Non-pigmented ciliary epithelial cell (primary cell): ENCODE measurements at places on chromosomes 12 and 14.

DNA sequence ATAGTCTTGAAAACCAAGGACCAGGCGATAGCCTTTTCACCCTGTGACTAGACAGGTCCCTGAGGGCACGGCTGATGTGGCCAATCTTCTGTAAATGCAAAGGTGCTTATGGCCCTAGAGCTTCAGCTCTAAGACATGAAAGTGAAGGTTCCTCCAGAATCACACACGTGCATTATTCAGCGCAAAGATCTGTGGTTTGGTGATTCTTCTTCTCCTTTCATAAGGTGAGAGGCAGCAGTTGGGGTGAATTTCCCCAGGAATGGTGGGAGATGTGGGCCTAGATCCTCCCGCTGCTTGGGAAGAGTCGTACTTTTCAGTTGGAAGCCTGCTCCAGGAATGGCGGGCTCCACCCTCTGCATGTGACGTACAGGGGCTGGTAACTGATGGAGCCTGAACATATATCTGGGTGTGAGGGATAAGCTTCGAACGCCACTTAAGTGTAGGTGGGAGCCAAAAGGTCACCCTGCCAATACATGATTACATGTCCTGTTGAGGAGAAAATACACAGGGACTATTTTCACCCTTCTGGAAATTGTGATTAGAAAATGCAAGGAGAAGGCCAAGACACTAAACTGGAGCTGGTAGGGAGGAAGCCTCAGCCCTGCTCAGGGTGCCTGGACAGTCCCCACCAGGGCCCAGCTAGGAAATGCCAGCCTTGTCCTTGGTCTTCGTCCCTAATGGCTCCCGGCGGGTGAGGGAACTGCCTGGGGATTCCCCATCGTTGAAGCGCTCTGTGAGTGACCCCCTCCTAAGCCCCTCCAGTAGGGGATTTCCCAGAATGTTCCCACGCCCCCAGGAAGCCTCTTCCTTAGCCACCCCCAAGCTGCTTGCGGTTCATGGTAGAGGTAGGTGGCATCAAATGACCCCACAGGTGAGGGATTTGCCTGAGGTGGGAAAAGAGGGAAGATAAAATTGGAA is 17.6 kb downstream of the BATF start:
- no peak for DNase-seq

DNA sequence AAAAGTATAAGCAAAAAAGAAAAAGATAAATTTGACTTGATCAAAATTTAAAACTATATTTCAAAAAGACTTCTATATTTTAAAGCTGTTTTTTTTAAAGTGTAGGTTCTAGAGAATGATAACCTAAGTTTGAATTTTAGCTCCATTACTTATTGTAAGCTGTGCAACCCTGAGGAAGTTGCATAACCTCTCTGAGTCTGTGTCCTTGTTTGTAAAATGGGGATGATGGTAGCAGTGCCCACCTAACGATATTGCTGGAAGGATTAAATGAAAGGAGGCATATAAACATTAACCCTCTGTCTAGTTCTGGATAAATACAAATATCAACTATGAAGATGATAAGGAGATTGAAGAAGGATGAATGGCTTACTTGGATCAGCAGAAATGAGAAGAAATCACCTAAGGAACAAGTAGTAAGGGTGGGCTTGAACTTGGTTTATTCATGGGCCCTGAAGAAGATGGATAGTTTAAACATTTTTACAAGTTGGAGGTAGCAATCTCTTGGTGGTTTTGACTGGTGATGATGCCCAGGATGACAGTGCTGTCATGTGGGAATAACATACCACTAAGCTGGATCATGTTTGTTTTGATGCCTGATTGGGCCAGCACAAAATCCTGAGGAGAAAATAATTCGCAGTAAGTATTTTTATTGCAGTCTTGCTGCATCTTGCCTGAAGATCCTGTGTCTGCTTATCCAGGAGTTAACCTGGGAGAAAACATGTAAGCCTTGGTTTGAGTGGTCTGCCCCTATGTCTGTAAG is 35.0 kb downstream of the TXNRD1 start:
- DNase-seq, result no peak

DNA sequence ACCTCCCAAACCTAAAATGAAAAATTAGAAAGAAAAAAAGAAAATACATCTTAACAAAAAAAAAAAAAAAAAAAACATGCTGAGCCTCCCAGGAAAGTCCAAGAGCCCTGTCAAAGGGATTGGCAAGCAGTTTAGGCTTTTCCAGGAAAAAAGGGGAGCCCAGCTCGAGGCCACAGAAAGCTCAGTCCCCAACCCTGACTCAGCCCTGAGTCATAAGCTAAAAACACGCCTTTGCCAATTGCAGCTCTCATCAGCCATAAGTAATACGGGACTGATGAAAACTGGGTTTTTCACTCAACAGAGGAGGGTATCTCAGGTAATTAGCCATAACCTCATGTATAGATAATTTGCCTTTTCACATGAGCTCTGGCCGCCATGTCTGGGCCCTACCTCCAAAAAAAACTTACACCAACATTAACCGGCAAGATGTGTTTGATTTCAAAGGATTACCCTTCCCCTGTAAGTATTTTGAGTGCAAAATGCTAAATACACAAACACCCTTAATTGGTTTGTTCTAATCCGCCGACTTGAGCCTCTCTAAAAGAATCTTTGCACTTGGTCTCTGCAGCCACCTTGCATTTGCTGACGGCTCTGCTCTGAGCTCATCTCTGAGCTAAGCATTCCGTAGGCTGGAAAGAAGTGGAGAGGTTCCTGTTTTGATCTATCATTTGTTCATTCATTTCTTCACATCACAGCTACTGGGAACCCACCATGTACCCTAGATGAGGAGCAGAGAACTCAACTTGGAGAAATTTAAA is 319.2 kb downstream of the BCL11B start:
- peak; percentile 14 for DNase-seq

DNA sequence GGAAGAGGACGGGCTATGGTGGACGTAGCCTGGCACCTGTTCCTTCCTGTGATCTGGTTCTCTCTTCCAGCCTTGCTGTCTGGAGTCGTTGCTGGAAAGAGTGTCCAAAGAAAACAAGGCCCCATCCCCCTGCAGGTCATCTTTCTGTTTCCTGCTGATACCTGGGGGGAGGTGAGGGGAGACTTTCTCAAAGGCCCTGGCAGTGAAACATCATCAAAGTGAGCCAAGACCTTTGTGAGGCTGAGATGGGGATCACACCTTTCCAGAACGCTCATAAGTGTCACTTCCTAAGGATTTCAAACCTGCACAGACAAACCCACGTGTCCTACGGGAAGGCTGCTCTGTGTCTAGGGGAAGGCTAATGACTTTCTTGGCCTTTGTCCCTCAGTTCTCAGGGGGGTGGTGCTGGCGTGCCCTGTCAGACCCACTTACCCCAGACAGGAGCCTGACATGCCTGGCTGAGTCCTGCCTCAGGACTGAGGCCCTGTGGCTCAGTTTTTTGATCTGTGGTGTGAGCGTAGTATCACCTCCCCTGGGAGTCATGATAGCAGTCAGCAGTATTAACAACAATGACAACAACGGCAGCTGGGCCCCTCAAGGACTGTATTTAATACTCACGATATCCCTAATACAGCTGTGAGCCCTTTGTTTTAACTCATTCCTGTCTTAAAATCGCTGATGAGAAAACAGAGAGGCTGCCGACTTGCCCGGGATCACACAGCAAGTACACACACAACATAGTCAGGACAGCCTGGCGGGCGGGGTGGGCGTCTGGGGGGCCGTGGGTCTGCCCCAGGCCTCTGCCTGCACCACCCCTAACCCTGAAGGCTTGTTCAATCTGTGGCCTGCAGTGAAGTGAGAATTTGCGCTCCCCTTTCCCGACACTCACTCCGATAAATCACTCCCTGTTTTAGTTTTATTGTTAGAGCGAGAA is 235.2 kb downstream of the SLC41A2 start:
- DNase-seq, result no peak

DNA sequence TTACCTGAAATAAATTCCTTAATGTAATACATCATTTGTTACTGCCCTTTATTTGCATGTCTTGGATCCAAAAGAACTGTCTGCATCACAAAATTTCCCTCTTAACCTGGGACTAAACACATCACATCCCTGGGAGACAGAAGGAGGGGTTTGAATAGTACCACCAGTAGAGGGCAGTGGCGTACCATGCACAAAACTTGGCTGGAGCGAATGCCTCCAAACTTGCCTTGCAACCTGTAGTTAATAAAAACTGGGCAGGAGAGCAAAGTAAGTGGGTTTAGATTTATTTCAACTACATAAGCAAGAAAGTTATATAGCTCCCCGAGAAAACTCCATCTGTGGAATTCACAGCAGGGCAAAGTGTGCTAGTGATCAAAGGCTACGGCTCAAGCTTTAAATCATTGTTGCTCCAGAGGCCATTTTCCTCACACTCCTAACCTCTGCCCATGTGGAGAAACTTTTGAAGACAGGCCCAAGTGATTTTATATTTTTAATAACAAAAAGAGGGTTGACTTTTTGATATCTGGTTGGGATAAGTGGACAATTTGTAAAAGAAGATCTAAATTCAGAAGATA is 1176.7 kb upstream of the SEL1L start:
- peak; percentile 32 for DNase-seq

- no peak for DNase-seq
Measured at GRCh38 chr12:127238107-127238506, 1028.9 kb upstream of the TMEM132C start.

GRCh38 chr12:124007826-124008570 is 35.0 kb downstream of the ZNF664 start:
- peak; percentile 28 for DNase-seq

- DNase-seq, result peak; percentile 26
Measured at GRCh38 chr12:83573671-83574070, 887.0 kb downstream of the TMTC2 start.

GRCh38 chr12:76340680-76341435 is 7.4 kb downstream of the BBS10 start:
- DNase-seq, result no peak

- DNase-seq, result no peak
Measured at GRCh38 chr12:20187456-20187855, 180.9 kb upstream of the PDE3A start.

GRCh38 chr12:124566997-124567672 is at the start of gene NCOR2:
TSS of gene NCOR2 (minus strand) at chr12:124567612. CDS start at chr12:124495251, 72,361 bp downstream.
- DNase-seq, result no peak

DNA sequence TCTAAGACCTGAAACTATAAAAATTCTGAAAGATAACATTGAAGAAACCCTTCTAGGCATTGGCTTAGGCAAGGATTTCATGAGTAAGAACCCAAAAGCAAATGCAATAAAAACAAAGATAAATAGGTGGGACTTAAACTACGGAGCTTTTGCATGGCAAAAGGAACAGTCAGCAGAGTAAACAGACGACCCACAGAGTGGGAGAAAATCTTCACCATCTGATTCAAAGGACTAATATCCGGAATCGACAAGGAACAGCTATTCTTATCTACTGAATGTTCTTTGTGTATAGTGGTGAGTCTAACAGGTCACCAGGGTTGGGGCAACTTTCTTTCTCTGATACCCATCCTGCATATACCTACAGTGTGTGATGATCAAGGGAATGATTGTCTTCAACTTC is 198.6 kb downstream of the CCDC91 start:
- DNase-seq, result no peak

DNA sequence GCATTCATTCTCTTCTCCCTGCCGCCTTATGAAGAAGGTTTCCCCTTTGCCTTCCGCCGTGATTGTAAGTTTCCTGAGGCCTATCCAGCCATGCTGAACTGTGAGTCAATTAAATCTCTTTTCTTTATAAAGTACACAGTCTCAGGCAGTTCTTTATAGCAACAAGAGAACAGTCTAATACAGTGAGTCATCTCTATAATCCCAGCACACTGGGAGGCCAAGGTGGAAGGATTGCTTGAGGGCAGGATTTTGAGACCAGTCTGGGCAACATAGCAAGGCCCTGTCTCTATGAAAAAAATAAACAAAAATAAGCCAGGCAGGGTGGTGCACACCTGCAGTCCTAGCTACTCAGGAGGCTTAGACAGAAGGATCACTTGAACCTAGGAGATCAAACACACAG is 259.9 kb downstream of the CEP128 start:
- DNase-seq, result no peak
